ENCODE measurements at places on chromosomes 1 and 21. TPM values are rescaled to one million over a fixed set of nuclear protein-coding genes. Genes with fewer than 3 reads are reported as not detected.

- DNase-seq: no peak
These were observed 104.8 kb downstream of the GDAP2 start for GRCh38 chr1:117824616-117825015.

- DNase-seq: peak; percentile 66
These were observed 576 bp downstream of the CCN1 start for GRCh38 chr1:85580872-85581801.

- no peak for DNase-seq
These were observed 58.2 kb upstream of the ADAR start for GRCh38 chr1:154666051-154666790.

- peak; percentile 93 for DNase-seq
These were observed at the start of gene EXTL2 for GRCh38 chr1:100894603-100895539. TSS of gene EXTL2 (minus strand) at chr1:100894842. CDS start at chr1:100888757, 6,085 bp downstream.

CHI3L2 gene
- total RNA-seq: not detected

GRCh38 chr1:2601721-2602303 lies 15.2 kb downstream of the PRXL2B start:
- DNase-seq: no peak

GRCh38 chr1:153932156-153933131 lies 9.7 kb upstream of the GATAD2B start:
- no peak for DNase-seq

GRCh38 chr1:238487931-238488330 lies 597.2 kb upstream of the ZP4 start:
- no peak for DNase-seq

CGN gene
- 1.8 TPM for total RNA-seq

GRCh38 chr1:234686035-234686434 lies 76.1 kb upstream of the IRF2BP2 start:
- DNase-seq: no peak

TPRG1L gene
- total RNA-seq: 10.9 TPM

MTR gene
- total RNA-seq: 11.3 TPM

CENPF gene
- total RNA-seq: 65.5 TPM

BRDT gene
- not detected for total RNA-seq

- peak; percentile 43 for DNase-seq
These were observed 1.0 kb downstream of the PRDX6 start for GRCh38 chr1:173478094-173478674.

NUF2 gene
- 22.0 TPM for total RNA-seq

DNA sequence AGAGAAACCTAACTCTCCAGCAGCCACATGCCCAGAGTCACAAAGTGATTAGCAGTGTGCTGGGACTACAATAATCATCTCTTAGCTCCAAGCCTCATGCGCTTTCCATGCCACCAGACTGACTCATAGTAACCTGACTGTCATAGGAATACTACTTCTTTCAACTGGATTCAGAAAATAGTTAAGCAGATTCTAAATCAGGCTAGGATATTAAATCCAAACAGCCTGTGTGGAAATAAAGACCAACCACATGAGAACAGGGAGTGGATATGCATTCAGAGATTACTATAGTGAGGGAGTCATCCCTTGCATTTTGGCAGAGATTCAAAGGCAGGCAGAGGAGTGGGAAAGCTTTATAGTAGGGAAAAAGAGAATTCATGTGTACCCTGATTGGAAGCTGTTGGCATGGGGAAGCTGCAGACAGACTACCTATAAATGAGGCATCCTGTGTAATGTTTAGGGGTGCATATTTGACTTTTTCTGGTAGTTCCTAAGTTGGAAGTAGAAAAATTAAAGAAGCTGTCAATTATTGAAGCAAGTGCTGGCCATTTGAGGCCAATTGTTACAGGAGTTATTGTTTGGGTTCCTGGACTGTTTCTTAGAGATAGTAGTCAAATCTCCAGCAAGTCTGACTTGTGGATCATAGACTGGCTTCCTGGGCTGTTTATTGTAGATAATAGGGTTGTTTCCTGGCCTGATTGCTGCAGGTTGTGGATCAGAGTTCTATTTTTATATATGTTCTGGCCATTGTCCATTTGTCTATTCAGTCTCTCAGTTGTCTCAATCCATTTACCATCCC lies 31.7 kb upstream of the DNAH14 start:
- no peak for DNase-seq

DNA sequence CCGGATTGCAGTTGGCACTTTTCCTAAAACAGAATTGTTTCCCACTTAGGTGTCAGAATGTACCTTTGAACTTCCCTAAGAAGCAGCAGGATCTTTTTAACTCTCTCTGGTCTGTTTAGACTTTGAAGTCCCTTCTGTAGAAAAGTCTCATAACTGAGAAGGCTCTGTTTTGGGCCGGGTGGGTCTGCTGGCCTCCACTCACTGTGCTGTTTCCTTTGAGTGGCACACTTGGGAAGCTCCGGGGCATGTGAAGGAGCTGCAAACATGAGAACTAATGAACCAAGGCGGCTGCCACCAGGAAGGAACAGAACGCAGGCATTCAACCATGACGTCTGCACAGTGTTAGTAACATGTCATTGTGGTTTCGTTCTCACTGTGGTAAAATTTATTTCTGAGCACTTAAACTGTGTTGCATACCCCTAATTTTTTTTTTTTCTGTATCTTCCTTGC lies 19.5 kb upstream of the NCMAP start:
- peak; percentile 72 for DNase-seq

VWA5B1 gene
- total RNA-seq: not detected

DNA sequence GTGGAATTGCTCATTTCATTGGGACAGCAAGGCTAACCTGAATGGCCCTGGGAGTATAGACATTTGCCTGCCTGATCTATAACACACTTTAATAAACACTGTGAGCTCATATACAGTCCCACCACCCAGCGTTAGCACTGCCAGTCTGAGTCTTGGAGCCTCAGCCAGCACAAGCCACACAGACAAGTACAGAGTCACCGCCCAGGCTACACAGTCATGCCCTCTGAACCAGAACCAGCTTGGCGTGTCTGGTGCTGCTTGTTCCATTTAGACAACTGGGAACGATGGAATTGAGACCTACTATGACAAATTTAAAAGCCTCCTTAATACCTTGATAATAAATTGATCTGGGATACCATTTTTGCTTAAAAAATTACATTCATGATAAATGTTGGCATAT lies 31.6 kb downstream of the NID1 start:
- DNase-seq: no peak

FYB2 gene
- not detected for total RNA-seq

- DNase-seq: no peak
These were observed 849.1 kb downstream of the USP25 start for GRCh38 chr21:16578912-16579311.

GRCh38 chr1:156498432-156499193 lies 2.0 kb downstream of the MEF2D start:
- no peak for DNase-seq

PBX1 gene
- 22.2 TPM for total RNA-seq

DNA sequence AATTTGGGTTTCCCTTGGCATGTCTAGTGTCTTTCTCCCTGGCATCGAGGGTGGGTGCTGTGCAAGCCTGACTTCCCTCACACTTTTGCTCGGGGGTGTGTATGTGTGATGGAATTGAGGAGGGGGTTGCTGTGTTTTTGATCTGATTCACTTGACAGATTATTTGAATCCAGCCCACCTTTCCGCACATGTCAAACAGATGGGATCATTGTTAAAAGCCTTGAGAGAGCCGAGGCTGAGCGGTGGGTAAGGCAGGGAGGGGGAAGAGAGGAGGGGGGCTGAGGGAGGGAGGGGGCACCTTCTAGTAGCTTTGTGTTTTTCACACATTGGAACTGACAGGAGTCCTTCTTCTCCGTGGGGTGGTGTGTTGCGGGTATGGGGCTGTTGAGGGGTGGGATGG lies 90.0 kb downstream of the PAPPA2 start:
- DNase-seq: no peak

USH2A gene
- 0.04 TPM for total RNA-seq

CFAP45 gene
- total RNA-seq: 0.21 TPM

ZSWIM5 gene
- total RNA-seq: 1.3 TPM

GRCh38 chr1:171495444-171495843 lies 10.1 kb downstream of the PRRC2C start:
- DNase-seq: no peak

- no peak for DNase-seq
These were observed 997 bp downstream of the IFNAR2 start for GRCh38 chr21:33230545-33231324.

GRCh38 chr21:44511219-44511937 lies 28.6 kb downstream of the KRTAP10-1 start:
- no peak for DNase-seq

DNA sequence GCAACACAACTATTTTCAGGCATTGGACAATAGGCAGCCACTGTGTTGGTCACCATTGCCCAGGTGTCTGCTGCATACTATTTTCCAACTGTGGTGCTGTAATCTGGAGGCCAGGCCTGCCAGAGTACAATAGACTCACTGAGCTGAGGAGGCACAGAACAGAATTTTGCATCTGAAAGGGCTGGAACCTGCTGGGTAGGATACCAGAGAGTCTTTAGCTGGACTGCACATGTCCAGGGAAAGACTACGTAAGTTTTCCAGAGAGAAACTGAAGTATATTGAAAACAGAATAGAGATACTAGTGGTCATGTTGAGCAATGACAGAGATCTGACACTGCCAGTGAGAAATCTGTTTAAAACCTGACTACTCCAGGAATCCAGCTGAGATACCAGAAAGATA lies 200.8 kb downstream of the RASAL2 start:
- no peak for DNase-seq

GRCh38 chr1:171438441-171438840 lies 46.9 kb upstream of the PRRC2C start:
- DNase-seq: peak; percentile 85

DNA sequence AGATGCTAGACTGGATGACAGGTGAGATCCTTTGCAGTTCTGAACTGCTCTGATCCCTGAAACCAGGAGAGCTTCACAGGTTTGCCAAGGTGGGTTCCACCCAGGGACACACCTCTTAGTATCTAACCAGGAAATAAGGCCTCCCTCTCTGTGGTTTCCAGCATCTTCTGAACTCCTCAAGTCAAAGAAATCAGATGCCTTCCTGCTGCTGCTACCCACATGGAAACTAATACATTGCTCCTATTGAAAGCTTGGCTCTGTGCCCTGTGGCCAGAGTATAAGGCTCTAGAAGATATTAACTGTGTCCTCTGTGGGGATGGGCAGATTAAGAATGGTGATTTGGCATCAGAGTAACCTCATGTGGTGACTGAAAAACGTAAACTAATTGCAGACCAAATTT lies 75.0 kb upstream of the MRPS6 start:
- no peak for DNase-seq

DNA sequence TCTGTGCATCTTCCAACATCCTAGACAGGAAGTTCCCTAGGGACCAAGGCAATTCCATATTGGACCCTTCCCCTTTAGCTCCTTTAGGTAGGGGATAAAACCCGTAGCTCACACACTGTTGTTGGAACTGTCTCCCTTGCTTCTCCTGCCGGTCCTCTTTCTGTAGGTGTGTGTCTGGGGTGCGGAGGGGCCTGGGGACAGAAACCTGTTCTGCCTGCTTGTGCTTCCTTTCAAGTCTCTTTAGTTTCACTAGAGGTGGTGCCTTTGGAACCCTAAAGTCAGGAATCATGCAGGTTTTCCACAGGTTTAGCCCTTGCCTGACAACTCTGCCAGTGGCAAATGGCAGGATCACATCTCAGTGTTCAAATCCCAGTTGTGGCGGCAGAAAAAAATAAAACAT lies 74.6 kb upstream of the PTGFRN start:
- DNase-seq: no peak

GRCh38 chr1:14369526-14370213 lies 228.8 kb upstream of the KAZN start:
- no peak for DNase-seq

- peak; percentile 5 for DNase-seq
These were observed at the start of gene PTGFRN for GRCh38 chr1:116909512-116910378. TSS of gene PTGFRN (plus strand) at chr1:116909916. CDS start at chr1:116910204, 288 bp downstream.

CLCNKA gene
- not detected for total RNA-seq

- DNase-seq: no peak
These were observed 120.2 kb downstream of the DMRTB1 start for GRCh38 chr1:53579221-53580008.

Measured in H4 (cell line).